ENCODE measurements at places on chromosomes 6 and 20.

GRCh38 chr6:147005499-147005898, 198.7 kb upstream of the STXBP5 start:
- DNase-seq: no peak

DNA sequence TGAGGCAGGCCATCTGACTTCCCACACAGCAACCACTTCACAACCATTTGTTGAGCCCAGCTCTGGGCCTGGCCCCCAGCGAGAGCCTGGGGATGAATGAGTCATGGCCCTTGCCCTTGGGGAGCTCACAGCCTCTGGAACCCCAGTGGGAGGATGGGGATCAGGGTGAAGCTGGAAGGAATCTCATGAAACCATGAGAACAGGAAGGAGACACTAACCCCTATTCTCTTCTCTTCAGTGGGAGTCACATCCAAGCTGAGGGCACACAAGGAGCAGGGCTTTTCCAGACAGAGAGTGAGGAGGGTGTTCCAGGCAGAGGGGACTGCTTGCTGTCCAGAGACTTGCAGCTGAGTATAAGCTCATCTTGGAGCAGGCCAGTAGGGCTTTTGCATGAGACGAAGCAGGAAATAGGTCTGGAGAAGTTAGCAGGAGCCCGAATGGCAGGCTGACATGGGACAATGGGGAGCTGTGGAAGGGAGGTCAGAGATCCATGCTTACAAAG, 7.5 kb downstream of the FOXS1 start:
- no peak for DNase-seq

DNA sequence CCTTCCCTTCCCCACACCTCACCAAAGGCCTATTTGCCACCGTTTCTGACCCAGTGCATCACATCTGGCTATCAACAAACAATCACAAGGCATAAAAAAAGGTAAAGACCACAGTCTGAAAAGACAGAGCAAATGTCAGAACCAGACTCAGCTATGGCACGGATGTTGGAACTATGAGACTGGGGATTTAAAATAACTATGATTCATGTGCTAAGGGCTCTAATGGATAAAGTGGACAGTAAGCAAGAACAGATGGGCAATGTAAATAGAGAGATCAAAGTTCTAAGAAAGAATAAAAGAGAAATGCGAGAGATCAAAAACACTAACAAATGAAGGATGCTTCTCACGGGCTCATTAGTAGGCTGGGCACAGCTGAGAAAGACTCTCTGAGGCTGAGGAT, 99.5 kb downstream of the LAMP5 start:
- DNase-seq: no peak

DNA sequence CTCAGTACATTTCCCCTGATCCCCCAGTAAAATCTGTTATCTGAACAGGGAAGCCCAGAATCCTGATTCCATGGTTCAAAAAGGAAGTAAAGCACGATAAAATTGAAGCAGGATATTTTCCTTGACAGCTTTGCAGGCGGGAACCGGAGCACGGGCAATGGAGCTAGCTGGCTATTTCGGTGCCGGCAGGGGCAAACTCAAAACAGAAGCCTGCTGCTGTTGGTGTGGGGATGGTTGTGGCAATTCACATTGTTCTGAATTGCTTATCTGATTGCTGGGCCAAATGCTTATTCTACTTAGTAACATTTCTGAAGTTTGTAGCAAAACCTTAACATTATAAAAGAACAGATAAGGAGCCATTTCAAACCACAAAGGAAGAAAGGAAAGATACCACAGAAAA, 172.4 kb downstream of the MMS22L start:
- DNase-seq: no peak

DNA sequence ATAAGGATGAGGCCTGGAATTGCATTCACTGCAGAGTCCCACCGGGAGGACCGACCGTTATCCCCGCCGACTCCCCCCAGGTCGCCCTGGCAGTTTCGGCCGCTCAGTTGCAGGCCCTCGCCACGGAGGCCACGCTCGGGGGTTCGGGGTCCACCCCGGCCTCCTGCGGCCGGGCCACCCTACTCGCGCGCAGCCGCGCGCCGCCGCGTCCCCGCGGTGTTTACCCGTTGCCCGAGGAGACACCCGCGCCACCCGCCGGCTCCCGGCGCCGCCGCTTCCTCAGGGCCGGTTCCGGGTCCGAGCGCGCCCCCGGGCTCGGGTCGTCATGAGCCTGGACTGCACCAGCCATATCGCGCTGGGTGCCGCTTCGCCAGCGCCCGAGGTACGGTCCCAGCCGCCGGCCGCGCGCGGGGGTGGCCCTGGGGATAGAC, at the start of gene CCDC170:
Gene CCDC170 (plus strand): TSS at position 214 of the 431 bp plus-strand sequence. CDS start 112 bp downstream, at position 326.
- DNase-seq: no peak

GRCh38 chr6:160520043-160520904, 143.8 kb downstream of the LPA start:
- peak; percentile 30 for DNase-seq

- no peak for DNase-seq
These were observed 130.3 kb downstream of the GRM4 start for GRCh38 chr6:34015586-34015985.

GRCh38 chr20:44520881-44521280, 989 bp downstream of the SERINC3 start:
- no peak for DNase-seq

- no peak for DNase-seq
These were observed 13.1 kb upstream of the CST7 start for GRCh38 chr20:24935766-24936525.

GRCh38 chr20:32544893-32545840, 40.0 kb downstream of the NOL4L start:
- no peak for DNase-seq

- no peak for DNase-seq
These were observed 302.7 kb downstream of the QKI start for GRCh38 chr6:163717106-163717764.

- DNase-seq: no peak
These were observed 93.9 kb downstream of the CD2AP start for GRCh38 chr6:47571488-47571887.

DNA sequence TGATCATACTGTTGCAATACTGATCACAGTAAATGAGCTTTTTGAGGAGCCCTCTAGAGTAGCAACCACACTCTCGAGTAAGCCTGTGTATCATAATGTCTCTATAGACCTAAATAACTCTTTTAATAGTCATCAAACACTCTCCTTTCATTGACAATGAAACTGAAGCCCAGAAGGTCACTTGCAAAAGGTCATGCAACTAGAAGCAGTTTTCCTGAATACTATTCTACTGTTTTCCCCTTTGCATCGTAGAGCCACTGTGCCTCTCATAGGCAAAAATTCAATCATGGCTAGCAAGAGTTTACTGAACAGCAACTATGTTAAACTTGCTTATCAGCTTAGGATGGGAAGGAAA, 105.3 kb downstream of the HIVEP2 start:
- DNase-seq: no peak

DNA sequence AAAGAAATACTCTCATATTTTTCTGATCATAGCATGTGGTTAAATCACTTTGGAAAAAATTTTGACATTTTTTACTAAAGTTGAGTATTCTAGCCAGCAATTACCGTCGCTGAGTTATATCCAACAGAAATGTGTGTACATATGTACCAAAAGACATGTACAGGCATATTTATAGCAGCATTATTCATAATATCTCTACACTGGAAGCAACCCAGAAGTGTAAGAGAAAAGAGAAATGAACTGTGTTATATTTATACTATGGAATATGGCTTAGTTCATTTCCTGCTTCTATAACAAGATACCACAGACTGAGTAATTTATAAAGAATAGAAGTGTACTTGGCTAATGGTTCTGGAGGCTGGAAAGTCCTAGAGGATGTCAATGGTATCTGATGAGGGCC, 474.0 kb upstream of the GJE1 start:
- no peak for DNase-seq

GRCh38 chr20:8782804-8783203, 286.1 kb upstream of the PLCB4 start:
- no peak for DNase-seq

DNA sequence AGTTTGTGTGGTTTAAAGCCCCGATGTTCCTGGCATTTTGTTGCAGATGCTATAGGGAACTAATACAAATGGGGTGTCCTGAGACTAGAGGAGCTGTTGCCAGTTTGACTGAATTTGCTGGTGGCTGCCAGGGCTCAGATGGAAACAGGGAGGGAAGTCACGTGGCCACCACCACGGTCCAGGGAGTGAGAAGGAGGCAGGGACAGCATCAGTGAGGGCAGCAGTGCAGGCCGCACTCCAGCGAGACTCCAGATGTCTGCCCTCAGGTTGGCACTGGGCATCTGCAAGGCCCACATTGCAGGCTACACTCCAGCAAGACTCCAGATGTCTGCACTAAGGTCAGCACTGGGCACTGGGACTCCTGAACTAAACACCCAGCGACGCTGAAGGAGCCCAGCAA, 86.2 kb downstream of the RAMACL start:
- no peak for DNase-seq

DNA sequence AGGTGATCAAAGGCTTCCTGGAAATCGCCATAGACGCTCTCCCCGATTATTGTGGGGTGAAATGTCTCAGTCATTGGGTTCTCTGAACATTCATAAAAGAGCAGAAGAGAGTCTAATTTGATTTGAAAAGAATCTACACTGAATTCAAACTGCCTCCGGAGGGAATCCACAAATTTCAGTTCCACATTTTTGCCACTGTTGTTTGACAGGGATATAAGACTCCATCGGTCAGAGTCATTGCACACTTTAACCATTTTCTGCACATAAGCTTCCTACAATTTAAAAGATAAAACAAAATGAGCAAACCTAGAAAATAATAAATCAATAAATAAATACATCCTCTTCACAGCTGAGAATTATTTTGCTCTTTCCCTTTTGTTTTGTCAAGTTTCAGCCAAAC, 2.3 kb downstream of the TENT5A start:
- DNase-seq: no peak
